NCI-H510A (cell line): ENCODE measurements at places on chromosomes 6 and 20.

DNA sequence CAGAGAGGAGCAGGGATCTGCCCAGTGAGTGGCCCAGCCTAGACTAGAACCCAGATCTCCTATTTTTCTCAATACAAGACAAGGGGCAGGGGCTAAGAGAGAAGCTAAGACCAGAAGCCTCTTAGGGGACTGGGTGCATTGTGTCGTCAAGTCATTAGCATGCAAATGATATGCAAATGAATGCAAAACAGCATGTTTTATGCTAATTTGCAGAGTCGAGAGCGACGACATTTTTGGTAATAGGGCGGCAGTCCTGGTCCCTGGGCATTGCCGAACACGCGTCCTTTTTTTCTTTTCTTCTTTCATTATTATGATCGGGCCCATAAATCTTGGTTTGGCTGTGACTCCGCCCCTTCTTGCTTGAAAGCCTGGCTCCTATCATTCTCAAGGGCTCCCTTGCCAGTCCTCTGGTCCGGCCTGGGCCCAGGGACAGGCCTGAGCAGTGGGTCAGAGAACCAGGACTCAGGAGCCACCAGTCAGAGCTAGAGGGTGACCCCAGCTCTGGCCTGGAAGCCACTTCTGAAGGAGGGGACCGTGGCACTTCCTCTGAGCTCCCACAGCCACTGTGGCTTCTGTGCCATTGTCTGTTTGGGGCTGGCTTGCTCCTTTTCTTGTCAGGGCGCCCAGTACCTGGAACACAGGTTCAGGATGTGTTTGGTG lies 32.0 kb upstream of the SCRT2 start:
- no peak for DNase-seq

- DNase-seq, result no peak
Observed at GRCh38 chr6:65671922-65672321, 35.1 kb downstream of the EYS start.

DNA sequence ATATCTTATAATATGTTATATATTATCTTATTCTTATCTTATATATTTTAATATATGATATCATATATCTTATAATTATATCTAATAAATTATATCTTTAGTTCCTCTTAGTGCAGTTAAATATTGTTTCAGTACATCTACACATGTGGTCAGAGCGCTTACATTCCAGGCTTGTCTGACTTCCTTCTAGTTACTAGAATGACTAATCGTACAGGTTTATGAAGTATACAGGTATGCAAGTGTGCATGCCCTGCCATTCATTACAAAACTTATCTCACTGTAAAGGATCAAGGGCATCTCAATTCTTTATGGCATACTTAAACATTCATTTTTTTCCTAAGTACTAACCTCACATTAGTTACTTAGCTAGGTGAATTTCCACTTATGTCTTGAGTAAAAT lies 1278.0 kb upstream of the MAP3K7 start:
- no peak for DNase-seq

DNA sequence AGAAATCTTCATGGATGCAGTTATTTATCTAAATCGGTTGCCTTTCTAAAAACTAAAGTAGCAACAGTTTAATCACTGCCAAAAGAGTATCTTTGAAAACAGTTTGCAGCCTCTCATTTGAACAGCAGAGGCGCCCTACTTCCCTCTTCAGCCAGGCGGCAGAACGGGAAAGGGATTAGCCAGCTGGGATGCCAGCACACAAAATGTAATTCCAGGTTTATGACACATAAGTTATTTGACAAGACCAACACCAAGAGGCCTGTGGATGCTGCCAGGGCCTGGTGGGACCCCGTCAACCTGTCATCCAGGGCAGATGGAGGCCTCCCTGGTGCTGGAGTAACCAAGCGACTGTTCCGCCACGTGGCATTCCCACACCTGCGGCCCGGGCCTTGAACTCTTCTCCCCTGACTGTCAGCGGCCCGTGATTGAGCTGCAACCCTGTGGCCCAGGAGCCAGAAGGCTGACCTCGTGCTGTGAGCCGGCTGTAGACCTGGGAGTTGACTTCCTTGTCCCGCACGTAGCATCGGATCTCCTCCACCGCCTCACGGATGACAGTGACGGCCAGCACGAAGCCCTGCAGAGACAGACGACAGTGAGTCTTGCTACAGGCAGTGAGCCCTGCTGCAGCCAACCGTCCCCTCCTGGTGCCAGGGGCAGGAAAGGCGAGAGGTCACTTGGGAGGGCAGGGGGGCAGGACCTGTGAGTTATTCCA lies 55.5 kb downstream of the ATP9A start:
- DNase-seq, result no peak

GRCh38 chr6:31010393-31011060 lies at the start of gene MUC22:
Gene MUC22, plus strand, starts transcription at chr6:31010474. Its CDS starts 233 bp downstream, at chr6:31010707.
- no peak for DNase-seq

GRCh38 chr20:58436868-58437645 lies 48.0 kb downstream of the VAPB start:
- no peak for DNase-seq

DNA sequence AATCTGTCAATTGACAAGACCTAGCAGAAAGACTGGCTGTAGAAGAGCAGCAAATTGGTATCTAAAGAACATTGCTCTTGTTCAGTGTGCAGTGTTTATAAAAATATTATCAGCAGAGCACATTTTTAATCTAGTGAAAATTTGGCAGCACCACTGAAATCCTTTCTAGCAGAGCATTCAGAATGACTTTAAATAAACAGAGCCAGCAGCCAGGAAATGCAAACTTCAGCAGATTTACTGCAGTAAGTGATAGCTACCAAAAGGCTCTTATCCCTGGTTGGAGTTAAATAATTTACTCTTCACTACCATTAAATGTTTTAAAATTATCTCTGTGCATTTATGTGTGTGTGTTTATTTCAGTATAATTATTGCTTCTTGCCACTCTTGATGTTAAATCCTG lies 590.9 kb upstream of the CITED2 start:
- DNase-seq, result no peak

GRCh38 chr6:142328070-142328469 lies 26.3 kb downstream of the ADGRG6 start:
- no peak for DNase-seq

- no peak for DNase-seq
Observed at GRCh38 chr6:96116674-96117073, 100.9 kb downstream of the FUT9 start.

DNA sequence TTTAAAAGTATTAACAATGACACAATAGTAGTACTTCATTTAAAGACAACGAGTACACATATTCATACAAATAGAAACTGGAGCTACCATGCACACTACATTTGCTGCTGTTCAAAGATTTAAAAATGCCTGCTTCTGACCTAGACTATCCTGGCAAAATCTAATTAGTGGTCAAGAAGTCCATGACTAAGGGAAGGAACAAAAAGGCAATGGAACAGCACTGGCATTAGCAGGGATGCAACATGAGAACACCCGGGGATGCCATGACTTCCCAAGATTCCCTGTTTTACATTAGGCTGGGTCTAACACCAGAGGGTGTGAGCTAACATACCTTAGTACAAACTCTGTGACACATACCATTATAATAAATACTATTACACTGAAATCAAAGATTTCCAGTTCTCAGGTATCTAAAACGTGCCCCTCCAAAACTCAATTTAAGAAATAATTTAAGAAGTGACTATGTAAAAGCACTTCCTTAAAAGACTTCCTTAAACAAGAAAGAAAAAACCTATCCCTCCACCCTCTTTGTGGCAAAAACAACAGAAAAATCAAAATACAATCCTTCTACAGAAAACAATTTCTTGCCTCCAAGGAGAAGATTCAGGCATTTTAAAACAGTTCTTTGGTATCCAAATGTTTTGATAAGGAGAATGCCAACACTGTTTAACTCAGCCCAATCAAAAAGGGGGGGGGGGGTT lies 25.5 kb downstream of the CHD6 start:
- DNase-seq, result no peak

GRCh38 chr6:50927800-50928199 lies 109.1 kb downstream of the TFAP2B start:
- no peak for DNase-seq

DNA sequence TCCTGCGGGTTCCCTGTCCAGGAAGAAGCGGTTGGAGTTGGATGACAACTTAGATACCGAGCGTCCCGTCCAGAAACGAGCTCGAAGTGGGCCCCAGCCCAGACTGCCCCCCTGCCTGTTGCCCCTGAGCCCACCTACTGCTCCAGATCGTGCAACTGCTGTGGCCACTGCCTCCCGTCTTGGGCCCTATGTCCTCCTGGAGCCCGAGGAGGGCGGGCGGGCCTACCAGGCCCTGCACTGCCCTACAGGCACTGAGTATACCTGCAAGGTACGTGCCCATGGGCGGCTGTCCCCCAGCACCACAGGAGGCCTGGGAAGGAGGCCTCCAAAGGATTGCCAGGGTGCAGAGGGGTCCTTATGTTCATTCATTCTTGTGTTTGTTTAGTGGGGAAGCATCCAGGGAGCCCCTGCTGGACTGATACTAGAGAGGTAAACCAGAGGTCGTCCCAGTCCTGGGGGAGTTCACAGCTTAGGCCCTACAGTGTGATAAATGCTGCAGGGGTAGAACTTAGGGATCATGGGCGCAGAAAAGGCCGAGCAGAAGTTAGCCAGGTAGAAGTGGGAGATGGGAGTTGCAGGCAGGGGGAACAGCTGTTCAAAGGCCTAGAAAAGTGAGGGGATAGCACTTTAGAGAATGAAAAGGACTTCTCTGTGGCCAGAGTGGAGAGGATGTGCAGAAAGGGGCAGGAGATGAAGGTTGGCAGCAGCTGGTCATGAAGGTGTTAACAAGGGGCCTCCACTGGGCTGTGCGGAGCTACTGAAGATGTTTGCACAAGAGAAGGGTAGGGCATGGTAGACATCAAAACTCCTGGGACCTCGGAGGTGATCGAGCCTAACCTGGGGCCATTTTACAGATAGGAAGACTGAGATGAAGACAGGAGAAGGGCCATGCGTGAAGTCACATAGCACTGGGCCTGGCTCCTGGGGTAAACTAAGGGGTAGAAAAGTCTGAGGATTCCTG lies 7.8 kb downstream of the TRIB3 start:
- no peak for DNase-seq

- DNase-seq, result no peak
Observed at GRCh38 chr20:63854766-63855362, 6.4 kb upstream of the ABHD16B start.

GRCh38 chr20:25864326-25864962 lies 167.8 kb upstream of the ZNF337 start:
- DNase-seq, result no peak

GRCh38 chr6:145141572-145141971 lies 593.7 kb downstream of the EPM2A start:
- DNase-seq, result no peak

- DNase-seq, result no peak
Observed at GRCh38 chr6:24891004-24891403, 44.8 kb downstream of the RIPOR2 start.

- no peak for DNase-seq
Observed at GRCh38 chr6:109379711-109380110, 2.6 kb downstream of the CD164 start.

GRCh38 chr20:64210656-64211369 lies 44.7 kb upstream of the PCMTD2 start:
- DNase-seq, result no peak

DNA sequence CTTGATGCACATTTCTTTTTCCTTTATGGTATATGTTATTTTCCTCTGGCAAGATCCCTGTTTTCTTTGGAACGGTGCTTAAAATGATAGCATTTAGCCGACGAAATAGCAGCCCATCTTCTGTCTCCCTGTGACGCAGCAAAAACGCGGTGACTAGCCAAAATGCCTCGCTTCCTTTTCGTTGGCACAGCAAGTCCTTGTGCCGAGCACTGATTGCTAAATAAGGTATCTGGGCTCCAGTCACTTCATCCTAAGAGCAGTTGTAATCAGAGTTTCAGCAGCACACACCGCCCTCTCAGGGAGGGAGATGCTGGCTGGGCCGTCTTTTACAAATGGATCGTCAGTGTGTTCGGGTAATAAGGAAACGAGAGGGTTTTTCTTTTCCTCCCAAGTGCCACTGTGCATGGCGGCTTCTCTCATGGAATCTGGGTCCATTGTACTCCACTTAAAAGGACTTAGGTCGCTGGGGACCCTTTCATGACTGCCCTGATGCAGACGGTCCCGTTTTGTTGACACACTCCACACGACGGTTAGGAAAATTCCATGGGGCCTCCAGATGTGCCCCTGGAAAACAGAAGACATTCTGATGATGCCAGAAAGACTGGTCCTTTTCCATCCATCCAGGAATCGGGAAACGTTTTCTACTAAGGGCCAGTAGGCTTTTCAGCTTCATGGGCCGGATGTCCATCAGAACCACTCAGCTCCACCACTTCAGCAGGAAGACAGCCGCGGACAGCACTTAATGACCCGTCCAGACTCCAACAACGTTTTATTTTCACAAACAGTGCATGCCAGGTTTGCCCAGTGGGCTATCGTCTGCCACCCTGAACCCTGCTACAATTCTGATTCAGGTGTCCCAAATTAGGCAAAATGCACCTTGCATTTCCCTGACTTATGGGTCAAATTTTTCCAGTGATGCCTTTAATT lies 185.5 kb downstream of the CDH4 start:
- DNase-seq, result no peak

- DNase-seq, result no peak
Observed at GRCh38 chr6:157050537-157051265, 272.6 kb downstream of the TMEM242 start.

DNA sequence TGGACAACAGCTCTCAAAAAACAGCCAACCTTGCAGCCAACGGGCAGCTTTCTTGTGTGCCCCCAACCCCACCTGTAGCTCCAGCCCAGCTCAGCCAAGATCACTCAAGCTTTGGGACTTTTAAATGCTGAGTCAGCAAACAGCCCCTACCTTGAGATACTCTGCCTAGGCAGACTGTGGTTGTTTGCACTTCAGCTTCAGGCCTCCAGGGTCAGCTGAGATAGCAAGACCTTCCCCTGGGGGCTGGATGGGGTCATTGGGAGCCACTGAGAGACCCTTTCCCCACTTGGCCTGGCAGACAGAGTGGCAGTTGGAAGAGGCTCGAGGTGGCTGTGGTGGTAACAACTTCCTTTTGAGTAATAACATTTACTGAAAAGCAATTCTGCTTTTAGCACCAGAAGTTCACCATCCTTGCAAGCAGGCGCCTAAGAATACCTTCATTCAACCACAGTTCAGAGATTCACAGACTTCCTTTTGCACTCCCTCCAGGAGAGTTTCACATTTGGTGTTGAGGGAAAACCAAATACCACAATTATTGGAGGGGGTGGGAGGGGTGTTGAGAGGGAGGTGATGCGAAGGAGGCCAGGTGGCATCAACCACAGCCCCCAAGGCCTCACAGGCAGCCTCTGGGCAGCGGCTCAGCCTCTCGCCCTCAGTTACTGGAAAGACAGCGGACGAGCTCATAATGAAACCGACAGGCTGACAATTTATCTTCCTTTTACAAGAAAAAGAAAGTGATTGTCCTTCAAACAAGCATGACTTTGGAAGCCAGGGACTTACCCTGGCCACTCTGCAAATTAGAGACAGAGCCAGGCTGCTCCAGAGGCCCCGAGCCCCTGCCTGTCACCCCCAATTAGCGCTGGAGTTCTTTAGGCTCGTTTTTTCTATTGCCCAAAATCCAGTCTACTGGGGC lies 148.1 kb downstream of the CEBPB start:
- no peak for DNase-seq

DNA sequence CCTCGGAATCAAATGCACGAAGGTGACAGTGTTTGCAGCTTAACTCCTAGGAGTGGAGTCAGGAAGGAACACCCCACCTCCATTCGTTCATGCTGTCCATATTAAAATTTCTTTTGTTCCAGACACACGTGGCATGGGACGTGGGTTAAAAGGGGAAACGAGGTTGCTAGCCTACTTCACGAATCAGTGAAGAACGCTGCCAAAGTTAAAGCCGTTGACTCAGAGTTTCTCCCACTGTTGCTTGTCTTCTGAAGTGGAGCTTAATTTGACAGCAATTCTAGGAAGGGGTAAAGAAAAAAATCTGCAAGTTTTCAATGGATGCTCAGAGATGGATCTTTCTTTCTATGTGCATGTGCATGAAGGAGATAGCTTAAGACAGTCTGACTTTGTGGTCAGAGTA lies 499.1 kb downstream of the CD83 start:
- no peak for DNase-seq
